ENCODE measurements at places on chromosomes 5 and 9.

- peak; percentile 28 for DNase-seq
These were observed 14.7 kb downstream of the SLC45A2 start for GRCh38 chr5:33969572-33970452.

GRCh38 chr5:64958757-64959391, 190.1 kb downstream of the CWC27 start:
- no peak for DNase-seq

DNA sequence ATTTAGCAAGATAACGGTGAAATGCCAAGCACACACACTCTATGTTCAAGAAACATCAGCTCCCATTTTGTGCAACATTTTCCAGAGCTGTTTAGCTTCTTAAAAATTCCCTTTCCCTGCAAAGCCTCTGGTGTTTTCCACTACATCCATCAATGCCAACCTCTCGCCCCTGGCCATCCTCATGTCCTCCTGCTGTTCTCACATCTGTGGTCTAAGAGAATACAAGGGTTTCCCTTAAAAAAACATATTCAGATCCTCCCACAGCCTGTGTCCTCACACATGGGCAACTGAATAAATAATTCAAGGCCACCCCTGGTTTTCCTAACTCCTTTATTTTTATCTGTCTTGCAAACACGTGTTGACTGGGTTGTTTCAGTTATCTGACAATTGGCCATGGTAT, 70.3 kb downstream of the PAPPA start:
- no peak for DNase-seq

- DNase-seq = no peak
These were observed 78.0 kb downstream of the NRG2 start for GRCh38 chr5:139964994-139965565.

- no peak for DNase-seq
These were observed 37.2 kb upstream of the SLC9A3 start for GRCh38 chr5:561408-561807.

DNA sequence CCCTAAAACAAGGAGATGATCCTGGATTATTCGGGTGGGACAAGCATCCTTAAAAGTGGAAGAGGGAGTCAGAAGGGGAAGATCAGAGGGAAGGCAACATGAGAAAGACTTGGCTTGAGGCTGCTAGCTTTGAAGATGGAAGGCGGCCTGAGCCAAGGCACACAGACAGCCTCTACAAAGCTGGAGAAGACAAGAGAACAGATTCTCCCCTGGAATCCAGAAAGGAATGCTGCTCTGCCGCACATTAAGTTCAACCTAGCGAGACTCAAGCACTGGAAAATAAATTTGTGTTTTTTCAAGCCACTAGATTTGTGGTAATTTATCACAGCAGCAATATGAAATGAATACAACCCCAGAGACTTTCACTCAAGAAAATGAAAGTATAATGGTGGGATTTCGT, 17.9 kb downstream of the SLC36A3 start:
- no peak for DNase-seq

DNA sequence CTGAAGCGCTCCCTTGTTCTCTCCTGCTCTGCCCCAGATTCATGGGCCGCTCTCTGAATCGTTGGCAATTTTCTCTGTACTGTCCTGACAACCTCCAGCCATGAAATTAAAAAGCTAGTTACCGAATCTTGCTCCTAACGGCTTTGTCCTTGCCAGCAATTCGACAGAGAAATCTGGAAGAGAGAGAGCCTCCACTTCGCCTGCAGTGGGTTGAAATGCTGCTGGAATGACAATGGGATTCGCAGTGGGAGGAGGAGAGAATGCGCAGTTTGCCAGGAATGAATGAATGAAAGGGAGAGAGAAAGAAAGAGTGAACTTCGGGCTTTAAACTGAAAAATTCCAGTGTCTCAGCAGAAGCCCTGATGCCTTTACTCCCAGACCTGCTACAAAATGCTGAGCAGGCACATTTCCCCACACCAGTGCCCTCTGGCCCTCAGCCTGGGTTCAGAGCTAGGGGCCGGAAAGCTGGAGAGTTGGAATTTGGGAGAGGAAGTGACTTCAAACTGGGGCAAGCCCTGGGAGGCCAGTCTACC, 11.5 kb upstream of the BOD1 start:
- no peak for DNase-seq

DNA sequence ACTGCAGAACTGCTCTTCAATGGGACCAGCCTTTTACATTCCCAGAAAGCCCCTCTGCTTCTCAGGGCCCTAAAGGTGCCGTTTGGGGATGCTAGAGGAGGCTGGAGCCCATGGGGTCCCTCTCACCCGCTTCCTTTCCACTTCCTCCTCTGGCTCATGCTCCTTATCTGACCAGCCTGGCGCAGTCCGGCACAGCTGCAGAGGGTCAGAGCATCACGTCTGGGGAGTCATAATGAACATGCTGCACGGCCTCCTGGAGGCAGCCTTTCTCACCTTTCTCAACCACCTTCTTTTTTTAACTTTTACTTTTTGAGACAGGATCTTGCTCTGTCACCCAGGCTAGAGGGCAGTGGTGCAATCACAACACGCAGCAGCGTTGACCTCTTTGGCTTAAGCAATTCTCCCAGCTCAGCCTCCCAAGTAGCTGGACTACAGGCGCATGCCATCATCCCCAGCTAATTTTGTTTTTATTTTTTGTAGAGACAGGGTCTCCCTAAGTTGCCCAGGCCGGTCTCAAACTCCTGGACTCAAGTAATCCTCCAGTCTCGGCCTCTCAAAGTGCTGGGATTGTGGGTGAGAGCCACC, 15.1 kb upstream of the TCF7 start:
- DNase-seq = no peak

DNA sequence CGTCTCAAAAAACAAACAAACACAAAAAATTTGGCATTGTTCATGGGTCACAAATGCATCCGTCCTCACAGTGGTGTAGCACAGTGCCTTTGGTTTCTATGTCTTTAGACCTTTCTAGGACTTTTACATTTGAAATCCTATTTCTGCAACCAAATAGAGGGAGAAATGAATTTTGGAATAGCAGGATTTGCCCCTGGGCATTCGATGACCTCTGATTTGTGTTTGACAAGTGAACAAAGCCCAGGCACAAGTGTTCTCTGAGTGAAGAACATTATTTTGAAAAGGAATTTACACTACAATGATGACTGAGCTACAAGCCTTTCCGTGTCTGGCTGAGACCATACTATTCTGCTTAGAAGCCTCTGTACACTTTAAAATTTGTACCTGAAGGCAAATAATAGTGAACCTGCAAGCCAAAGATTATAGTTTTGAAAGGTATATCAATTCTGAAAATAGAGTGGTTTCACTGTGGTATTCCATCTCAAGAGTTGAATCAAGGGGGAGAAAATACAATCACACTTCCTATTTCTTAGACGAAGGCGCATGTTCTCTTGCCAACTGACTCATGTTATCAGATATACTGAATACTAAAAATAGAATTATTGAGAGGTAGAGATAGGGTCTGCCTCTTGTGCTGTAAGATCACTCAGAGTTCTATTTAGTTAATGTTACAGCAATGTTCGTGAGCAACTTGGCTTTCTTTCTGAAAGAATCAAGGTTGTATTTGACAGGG, 297.6 kb downstream of the KDM4C start:
- DNase-seq = no peak

DNA sequence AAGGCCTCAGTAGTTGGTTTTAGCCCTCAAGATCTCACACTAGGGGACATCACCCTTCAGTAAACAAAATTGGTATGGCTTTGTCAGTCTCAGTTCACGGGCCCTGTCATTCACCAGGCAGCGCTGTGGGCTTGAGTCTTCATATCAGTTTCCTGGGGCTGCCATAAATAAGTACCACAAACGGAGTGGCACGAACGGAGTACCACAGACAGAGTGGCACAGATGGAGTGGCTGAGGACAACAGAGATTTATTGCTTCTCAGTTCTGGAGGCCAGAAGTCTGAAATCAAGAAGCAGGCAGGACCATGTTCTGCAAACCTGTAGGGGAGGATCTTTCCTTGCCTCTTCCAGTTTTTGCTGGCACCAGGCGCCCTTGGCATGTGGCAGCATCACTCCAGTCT, 37.5 kb downstream of the DYNC2I2 start:
- no peak for DNase-seq

- no peak for DNase-seq
These were observed 262.4 kb downstream of the GRIA1 start for GRCh38 chr5:153752890-153753289.

DNA sequence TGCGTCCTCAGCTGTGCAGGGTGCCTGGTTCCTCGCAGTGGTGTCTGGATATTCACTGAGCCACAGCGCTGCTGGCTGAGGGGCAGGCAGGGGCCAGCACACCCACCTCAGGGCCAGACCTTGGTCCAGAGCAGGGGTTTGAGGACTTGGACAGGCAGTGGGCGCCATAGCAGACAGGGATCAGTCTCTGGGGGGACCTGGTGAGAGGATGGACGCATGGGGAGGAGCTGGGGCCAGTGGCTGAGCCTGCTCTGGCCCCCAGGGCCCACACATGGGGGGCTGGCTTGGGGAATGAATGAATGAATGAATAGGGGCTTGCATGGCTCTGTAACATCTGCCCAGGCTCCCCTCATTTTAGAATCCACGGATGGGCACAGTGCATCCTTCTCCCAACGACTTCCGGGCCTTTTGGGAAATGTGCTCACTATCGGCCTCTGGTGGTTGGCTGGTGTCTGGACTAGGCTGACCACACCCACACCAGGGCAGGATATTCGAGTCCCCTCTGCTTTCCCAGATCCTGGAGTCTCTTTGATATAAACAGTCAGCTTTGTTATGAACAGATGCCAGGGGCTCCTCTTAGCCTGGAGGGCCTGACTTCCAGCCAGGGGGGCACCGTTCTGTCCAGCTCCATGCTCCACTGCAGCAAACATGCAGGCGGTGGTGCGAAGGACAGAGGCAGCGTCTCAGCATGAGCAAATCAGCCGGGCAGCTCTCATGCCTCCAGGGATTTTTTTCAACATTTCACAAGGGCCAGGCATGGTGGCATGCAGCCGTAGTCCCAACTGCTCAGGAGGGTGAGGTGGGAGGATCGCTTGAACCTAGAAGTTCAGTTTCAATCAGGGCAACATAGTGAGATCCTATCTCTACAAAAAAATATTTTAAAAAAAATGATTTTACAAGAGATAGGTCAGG, 62.6 kb downstream of the NEK6 start:
- DNase-seq = no peak

DNA sequence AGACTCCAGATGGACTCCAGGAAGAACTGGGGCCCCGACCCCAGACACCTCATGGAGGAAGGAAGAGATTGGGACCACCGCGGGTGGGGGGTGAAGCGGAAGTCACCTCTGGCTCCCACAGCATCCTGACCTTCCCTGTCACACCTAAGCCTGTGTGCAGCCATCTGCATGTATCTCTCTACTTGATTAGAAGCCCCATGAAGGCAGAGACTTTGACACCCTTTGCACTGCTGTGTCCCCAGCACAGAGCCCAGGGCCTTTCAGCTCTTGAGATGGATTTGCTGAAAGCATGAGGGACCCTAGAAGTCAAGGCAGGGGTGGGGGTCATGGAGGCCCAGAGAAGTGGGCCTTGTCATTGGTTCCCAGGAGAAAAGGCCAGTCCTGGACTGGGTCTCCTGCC, 2.8 kb upstream of the ENG start:
- no peak for DNase-seq

DNA sequence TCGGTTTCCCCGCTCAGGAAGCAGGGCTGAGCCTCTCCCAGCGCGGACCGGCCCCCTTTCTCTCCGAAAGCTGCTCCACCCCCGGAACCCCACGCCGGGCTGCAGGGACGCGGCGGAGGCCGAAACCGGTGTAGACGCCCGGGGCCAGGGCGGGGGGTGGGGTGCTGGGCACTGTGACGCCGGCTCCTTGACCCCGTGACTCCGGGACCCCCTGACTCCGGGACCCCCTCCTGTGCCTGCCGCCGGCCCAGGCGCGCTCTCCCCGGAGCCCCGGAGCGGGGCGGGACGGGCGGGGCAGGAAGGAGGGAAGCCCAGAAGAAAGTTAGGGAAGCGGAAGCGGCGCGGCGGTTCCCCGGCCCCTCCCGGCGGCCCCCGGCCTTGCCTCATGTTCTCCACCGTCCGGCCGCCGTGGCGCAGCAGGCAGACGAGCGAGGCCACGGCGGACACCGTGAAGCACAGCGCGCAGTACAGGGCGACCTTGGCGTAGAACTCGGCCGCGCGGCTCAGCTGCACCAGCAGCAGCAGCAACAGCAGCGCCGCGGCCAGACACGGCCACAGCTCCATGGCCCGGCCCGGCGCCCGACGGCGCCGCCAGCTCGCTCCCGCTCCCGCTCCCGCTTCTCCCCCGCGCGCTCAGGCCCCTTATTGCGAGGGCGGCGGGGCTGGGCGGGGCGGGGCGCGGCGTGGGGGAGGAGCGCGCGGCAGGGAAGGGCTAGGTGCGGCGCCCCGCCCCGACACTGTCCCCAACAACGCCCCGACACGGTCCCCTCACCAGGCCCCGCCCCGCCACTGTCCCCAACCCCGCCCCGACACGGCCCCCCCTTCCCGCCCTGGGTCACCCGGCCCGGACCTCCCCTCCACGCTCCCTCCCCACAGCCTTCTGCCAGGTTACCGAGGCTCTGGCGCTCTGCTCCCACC, at the start of gene AGPAT2:
Gene AGPAT2, minus strand, starts transcription at position 664 of the 918 bp plus-strand sequence. Its CDS starts 100 bp downstream, at position 564.
- DNase-seq = no peak

DNA sequence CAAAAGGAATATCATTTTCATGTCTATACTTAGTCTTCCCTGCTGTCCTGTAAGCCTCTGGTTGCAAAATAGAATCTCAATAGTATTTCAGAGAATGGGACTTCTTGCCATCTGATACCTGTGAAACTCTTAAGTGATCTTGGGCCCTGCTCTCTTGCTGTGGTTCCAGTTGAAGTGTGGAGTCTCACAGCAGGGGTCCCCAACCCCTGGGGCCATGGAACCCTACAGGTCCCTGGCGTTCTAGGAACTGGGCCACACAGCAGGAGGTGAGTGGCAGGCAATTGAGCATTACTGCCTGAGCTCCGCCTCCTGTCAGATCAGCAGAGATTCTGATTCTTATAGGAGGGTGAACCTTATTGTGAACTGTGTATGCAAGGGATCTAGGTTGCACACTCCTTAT, 65.9 kb downstream of the ZSWIM6 start:
- no peak for DNase-seq

DNA sequence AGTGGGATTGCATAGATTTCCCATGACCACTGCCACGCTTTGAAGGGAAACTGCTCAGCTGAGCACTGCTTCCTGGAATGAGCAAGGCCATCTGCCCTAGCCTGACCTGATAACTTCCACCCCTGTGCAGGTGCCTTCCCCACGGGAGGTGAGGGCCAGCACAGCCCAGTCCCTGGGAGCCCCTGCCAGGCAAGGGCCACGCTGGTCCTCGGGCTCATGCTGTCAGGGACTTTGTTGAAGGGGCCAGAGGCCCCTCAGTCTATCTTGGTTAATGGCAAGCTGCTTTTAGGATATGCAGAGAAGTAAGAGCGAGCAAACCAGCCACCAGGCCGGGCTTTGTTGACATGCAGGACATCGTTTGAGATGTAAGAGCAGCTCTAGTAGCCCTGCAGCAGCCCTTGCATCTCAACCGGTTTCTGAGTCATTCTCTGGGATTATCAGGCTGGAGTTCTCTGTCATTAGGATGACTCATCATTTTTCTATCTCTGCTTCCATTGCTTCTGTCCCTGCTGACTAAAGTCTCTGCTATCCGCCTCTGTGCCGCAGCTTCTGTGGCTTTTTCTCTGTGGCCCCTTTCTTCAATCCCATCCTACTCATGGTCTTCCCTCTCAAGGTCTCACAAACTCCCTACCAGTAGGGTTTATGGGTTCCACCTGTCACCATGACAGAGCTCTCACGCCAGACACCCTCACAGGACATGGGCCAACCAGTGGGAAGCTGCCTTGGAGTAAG, 30.6 kb upstream of the IQGAP2 start:
- peak; percentile 85 for DNase-seq

GRCh38 chr5:73617510-73618279, 8.3 kb upstream of the ARHGEF28 start:
- no peak for DNase-seq

- peak; percentile 35 for DNase-seq
These were observed 271.2 kb downstream of the EDIL3 start for GRCh38 chr5:84113246-84114105.

- DNase-seq = no peak
These were observed 57.8 kb upstream of the GOLPH3 start for GRCh38 chr5:32231929-32232328.
